ENCODE measurements at places on chromosomes 11 and 22.

GRCh38 chr11:58024601-58025091, 965 bp downstream of the OR9Q1 start:
- no peak for DNase-seq

DNA sequence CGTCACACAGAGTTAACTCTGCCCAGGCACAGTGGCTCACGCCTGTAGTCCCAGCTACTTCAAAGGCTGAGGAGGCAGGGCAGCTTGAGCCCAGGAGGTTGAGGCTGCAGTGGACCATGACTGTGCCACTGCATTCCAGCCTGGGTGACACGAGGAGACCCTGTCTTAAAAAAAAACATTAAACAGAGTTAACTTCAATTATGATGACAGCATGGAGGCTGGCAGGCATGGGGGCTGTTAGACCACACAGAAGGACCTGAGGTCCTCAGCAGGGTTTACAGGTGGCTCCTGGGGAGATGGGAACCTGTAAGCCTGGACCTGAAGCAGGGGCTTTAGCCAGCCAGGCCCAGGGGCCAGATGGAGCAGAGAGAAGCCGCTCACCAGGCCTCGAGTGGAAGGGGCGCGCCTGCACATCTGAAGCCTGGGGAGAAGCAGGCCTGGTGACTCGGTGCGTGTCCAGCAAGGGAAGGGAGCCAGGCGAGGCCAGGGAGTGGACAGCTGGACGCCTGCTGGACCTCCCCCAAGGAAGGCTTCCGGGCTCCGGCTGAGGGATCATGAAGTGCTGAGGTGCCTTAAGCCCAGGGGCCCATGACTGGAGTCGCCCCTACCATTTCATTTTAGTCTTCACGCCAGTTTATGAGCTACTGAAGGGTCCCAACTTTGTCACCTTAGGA, 25.3 kb downstream of the RPUSD4 start:
- no peak for DNase-seq

- no peak for DNase-seq
Observed at GRCh38 chr22:28978863-28979796, 82.5 kb downstream of the C22orf31 start.

DNA sequence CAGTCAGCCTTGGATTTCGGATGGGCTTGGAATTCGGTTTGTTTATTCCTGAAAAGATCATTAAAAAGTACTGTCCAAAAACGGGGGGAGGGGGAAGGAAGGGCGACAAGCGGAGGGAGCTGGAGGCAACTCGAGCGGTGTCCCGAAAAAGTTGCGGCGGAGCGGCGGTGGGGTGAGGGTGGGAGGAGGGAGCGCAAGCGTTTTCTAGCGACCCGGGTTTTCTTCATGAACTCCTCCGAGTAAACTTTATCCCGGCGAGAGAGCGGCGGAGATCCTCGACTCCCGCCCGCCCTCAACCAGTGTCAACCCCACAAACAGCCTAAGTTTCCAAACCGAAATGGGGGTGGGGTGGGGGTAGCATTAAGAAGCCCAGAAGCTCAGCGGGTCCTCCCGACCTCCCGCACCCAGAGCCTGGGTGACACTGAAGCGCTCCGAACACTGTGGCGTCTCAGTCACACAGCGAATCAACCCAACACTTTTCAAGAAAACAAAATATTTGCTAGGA, 133.0 kb upstream of the C11orf58 start:
- DNase-seq = no peak

DNA sequence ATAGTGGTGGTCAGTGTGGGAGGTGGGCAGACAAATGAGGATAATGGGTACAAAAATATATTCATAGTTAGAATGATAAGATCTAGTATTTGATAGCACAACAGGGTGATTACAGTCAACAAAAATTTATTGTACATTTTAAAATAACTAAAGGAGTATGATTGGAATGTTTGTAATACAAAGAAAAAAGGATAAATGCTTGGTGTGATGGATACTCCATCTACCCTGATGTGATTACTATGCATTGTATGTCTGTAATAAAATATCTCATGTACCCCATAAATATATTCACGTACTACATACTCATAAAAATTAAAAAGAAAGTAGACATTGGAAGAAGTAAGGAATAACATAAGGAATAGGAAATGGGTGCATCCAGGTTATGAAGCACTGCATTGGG, 15.4 kb downstream of the RRP8 start:
- no peak for DNase-seq

DNA sequence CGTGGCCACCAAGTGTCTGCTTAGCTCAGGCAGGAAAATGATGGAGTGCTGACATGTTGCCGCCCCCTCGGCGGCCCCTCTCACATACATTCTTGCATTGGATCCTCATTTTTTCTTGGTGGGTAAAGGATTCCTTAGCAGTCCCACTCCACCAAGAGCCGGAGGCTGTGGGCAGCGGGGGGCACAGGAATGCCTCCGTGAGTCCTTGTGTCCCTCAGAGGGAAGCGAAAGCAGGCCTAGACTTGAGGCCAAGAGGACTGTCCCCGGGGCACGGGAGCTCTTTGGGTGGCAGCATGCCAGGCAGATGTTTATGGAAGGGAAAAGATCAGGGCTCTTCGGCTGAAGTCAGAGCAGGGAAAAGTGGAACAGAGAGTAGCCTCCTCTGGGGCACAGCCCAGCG, 21.6 kb downstream of the LRFN4 start:
- DNase-seq = no peak

DNA sequence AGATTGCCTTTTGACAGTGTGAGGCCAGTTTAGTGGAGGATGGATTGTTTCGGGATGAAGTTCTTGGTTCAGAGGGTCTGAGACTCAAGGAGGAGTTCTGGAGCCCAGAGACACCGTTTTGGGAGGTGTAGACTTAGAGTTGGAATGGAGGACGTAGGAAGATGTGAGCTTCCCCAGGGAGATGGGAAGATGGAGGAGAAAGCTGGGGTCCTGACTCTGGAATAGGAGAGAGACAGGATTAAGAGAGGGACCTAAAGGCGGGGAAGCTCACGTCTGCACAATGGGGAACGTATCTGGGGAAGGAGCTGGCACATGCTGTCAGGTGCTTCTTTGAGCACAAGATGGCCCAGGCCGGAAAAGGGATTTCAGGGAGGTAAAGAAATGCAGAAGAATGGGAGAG, 71.3 kb upstream of the CLDN5 start:
- DNase-seq = no peak

- DNase-seq = no peak
Observed at GRCh38 chr11:6411594-6412031, 7.3 kb downstream of the APBB1 start.

- DNase-seq = peak; percentile 56
Observed at GRCh38 chr22:38870312-38870741, 1.7 kb downstream of the CBX6 start.

GRCh38 chr11:65592858-65593517, 2.6 kb downstream of the KCNK7 start:
- no peak for DNase-seq

GRCh38 chr11:95821640-95822039, 31.3 kb downstream of the CEP57 start:
- DNase-seq = no peak

DNA sequence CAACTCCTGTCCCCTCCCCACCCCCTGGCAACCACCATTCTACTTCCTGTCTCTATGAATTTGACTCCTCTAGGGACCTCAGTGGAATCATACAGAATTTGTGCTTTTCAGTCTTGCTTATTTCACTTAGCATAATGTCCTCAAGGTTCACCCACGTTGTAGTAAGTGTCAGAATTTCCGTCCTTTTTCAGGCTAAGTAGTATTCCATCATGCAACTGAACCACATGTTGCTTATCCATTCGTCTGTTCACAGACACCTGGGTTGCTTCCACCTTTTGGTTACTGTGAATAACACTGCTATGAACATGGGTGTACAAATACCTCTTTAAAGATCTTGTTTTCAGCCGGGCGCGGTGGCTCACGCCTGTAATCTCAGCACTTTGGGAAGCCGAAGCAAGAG, 16.5 kb downstream of the CELSR1 start:
- DNase-seq = no peak

DNA sequence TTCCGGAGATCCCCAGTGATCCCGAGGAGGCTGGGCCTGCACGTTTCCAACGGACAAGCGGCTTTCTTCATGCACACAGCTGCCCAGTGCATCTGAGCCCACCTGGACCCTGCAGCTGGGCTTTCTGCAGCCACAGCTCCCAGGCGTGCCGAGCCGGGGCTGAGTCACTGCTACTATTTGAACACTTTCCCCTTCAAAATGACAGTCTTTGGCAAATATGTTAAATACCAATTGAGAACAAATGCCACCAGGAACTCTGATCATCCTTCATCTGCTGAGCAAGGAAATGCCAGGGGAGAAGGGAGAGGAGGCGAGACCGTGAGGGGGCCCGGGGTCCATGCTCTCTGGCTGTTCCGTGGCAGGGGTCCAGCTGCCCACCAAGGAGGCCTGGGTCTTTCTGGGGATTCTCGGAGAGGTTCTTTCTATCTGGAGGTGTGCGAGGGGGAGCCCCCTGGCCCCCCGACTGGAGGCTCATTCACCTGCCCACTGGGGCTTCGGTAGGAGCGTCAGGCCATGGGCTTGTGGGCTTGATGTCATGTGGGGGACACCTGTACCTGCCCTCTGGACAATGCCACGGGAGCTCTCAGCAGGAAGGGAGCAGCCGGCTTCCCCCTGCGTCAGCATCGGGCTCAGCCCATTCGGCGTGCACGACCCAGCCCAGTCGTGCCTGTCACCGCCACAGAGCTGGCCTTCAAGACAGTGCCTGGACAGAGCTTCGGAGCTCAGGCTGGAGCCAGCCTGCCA, 159.6 kb downstream of the CTTN start:
- no peak for DNase-seq

DNA sequence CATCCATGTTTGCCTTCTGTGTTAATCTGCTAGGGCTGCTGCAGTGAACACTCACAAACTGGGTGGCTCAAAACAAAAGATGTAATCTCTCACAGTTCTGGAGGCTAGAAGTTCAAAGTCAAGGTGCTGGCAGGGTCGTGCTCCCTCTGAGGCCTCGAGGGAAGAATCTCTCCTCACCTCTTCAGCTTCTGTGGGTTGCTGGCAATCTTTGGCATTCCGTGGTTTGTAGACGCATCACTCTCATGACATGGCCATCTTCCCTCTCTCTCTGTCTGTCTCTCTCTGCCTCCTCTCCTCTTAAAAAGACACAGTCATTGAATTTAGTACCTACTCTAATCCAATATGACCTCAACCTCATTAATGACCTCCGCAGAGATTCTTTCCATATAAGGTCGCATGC, 78.8 kb downstream of the TSPAN18 start:
- DNase-seq = no peak

GRCh38 chr11:73577496-73577917, 20.4 kb downstream of the FAM168A start:
- DNase-seq = no peak

DNA sequence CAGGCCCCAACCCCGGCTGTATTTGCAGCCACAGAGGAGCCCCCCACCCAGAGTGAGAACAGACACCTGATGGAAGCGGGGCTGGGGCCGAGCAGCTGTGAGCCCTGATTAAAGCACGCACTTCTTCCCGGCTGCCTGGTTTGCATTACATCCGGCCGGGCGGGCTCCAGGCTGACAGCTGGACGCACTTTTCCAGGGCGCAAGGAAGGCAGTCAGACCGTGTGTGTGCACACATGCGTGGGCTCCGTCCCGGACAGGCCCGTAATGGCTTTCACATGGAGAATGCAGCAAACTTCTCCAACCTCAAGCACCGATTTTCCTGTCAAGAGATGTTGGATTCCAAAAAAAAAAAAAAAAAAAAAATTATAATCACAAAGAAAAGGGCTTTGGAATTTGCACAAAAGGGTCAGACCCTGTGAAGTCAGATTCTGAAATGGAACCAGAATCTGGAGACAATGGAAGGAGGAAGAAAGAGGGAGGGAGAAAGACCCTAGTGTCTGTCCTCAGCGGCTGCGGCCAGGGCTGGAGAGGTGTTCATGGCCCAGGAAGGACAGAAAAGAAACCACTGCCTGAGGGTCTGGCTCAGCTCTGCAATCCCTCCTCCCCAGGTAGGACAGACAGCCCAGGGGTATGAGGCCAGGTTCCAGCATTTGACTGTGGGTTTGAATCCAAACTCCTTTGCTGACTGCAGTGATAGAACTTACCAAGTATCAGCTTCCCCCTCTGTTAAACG, 365.5 kb downstream of the MN1 start:
- DNase-seq = no peak

DNA sequence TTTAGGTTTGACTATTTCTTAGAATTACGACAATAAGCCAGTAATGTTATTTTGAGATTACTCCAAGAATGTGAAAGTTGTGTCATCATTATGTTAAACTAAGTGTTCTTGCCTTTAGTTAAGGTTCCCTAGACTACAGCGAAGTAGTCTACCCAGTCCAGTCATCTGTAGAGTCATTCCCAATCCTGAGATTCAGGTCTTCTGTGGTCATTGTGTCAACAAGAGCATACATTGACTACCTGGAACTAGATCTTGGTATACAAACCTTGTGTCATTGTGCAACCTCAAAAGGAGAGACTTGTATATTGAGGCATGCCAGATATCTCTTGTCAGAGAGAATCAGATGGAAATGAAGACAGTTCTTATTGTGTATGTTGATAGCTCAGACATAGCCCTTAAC, 115.9 kb downstream of the ATM start:
- DNase-seq = no peak

GRCh38 chr11:107014871-107015270, 3.4 kb downstream of the GUCY1A2 start:
- no peak for DNase-seq

DNA sequence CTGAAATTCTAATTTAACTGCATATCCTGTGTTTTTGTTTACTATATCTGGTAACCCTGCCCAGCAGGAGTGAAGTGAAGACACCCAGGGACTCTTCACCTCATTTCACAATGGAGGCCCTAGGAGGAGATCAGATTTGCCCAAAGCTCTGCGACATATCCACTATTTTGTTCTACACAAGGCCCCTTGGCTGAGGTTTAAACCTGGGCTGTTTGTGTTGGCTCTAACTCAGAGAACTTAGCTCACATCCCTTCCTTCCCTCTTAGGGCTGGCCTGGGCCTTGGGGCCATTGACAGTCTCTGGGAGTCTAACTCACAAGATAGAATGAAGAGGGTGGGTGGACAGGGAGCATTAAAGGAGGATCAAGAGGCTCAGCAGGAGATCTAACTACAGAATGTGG, 8.2 kb upstream of the PLA2G3 start:
- no peak for DNase-seq

DNA sequence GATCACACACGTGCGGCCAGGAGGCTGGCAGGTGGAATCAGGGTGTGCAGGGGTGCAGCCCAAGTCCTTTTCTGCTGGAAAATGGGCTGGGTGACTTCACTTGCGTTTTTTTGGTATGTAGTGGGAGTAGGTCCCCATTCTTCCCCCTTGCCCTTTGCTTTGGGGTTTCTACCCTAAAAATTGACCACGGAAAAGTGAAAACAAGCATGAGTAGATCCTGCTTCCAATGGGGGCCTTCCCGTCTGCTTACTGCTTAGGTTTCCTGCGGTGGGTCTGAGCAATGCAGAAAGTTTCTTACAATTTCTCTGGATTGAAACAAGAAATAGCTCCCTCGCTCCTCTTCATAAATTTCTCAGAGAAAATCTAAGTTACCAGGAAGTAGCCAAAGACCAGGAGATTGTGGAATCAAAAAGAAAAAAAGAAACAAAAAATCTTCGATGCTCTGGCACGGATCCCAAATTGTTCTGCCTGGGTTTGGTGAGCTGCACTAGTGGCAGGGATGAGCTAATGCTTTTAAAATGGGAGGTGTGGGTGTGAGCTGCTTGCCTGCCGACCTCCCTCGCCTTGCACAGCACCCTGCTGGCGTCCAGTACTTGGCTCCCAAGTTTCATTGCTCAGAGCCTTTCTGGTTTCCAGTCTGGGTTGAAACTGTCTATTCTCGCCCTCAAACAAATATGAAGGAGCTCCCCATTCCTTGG, 2.4 kb downstream of the TIMP3 start:
- no peak for DNase-seq

- no peak for DNase-seq
Observed at GRCh38 chr11:45305874-45306623, 19.9 kb upstream of the SYT13 start.
